Epithelial cell of prostate (primary cell): ENCODE measurements at places on chromosomes 1 and 21.

DNA sequence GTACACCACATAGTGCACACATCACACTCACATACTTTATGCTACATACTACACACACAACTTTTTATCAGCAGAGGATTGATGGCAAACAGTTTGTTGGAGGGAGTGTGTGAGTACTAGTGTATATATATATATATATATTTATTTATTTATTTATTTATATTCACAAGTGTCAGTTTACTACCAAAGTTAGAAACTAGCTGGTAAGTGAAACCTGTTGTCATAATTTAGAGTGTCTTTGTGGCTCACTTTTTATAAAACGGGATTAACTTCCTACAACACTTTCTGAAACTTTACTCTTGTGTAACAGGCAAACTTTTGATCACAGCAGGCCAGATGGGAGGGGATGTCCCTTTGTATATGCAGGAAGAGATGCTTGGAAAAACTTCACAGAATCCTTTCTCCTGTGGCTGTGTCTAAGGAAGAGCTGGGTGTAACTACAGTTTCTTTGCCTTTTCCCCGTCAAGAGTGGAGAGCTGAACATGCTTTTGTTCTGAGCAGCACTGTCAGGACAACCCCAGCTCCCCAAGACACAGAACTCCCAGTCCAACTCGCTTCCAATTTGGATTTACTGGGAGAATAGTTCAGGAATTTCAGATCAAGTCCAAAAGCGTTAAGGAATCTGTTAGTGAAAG lies 1.9 kb upstream of the SAMD13 start:
- no peak for DNase-seq

DNA sequence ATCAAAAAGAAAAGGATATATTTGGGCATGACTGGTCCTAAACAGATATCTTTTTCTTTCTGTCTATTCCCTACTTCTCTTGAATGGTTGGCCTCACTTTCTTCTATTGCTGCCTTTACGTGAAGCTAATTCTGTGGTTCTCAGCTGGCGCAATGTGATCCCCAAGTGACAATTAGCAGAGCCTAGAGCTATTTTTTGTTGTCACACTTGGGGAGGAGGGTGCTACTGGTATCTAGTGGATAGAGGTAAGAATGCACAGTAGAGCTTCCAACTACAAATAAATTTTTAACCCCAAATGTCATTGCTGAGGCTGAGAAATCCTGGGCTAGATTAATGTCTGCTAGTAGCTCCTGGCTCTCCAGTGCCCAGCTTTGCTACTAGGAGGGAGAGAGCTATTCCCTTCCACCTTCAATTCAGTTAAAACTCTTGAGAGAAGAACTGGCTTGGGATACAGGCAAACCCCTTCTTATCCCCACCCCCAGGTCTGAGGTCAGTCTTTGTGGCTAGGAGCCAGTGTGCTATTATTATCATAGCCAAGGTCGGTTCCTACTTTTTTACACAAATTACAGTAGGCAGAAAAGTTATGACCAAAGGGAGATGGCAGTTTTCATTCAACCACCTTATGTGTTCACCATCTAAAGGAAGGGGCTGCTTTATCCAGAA lies 102.1 kb downstream of the SNX7 start:
- DNase-seq, result no peak

DNA sequence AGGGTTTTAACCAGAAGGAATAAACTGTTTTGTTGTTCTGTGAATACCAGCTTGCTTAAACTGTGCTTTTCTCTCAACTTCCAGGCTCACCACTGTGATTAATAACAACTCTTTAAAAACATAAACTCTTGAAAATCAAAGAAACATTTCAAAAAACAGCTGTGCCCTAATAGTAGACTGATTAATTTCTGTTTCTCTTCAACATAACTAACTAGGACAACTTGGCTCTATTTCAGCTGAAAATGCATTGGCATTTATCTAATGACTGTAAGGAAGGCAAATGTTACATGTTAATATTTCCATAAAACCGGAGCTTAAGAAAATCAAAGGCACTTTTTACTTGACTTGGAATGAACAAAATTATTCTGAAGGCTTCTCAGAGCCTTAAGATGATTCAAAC lies 656.1 kb upstream of the NEGR1 start:
- DNase-seq, result no peak

- DNase-seq, result no peak
These were observed 13.7 kb downstream of the HEATR1 start for GRCh38 chr1:236590553-236591150.

- DNase-seq, result no peak
These were observed 113.4 kb downstream of the ERG start for GRCh38 chr21:38384675-38385426.

- DNase-seq, result no peak
These were observed at the start of gene RPE65 for GRCh38 chr1:68449901-68450300. Gene RPE65, minus strand, starts transcription at chr1:68449954. Its CDS starts 49 bp downstream, at chr1:68449905.

- no peak for DNase-seq
These were observed 425.1 kb downstream of the KIF26B start for GRCh38 chr1:245579881-245580280.

DNA sequence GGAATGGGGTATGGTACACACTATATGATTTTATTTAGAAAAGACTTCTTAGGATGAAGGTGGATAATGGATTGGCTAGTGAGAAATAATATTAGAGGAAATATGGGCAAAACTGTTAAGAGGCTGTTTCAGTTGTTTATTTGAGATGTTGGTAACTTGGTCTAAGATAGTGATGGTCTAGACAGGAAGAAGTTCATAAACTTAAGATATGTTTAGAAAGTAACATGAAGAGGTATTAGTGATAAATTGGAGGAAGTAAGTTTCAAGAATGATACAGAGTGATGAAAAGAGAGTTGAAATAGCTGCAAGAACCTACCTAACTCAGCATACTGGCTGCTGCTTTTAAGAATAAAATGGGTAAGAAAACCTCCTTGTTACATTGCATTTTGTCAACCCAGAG lies 9.2 kb upstream of the PTPRC start:
- no peak for DNase-seq

- DNase-seq, result no peak
These were observed 263.7 kb upstream of the SGIP1 start for GRCh38 chr1:66270119-66270812.

DNA sequence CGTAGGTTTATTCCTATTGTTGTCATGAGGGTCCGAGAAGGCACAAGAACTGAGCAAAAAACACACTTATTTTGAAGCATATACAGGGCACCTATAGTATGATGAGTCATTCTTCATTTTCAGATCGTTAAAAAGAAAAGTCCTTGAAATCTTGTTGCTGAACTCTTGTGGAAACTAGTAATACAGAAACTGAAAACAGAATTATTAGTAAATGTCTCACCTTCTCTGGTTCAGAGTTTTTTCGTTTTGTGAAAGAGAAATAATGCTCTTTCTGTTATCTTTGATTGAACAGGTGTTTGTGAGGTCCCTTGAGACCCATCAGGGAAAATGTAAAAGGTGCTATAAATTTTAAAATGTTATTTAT lies 102.0 kb upstream of the COA6 start:
- no peak for DNase-seq

DNA sequence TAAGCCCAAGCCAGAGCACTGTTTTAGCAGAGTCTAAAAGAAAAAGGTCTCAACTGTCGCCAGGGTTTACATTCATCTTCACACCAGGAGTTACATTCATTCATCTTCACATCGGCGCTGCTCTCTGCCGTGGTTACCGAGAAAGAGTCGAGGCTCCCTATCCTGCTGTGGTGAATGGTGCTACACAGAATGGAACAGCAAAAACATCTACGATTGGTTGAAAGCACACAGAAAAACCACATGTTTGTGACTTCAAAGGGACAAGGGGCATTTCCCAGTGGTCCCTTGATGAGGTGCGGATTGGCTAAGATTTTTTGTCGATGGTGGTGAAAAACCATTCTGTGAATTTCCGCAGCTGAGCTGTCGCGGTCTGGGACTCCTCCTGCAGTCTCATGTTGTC lies 231.1 kb downstream of the SIPA1L2 start:
- DNase-seq, result no peak

DNA sequence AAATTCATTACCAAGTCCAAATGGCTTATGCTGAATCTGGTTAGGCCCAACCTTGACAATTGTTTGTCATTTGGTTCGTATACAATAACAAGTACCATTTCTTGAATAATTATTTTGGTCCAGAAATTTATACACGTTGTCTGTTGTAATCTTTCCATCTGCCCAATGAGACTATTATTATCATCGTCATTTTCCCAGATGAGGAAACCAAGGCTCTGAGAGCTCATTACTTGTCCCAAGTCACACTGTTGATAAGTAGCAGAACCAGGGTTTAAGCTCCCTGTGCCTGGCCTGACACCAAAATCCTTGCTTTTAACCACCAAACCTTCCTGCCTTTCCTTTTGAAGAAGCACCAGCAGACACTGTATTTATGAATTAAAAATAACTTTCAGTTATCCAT lies 81.3 kb downstream of the RGS2 start:
- no peak for DNase-seq

GRCh38 chr1:219858980-219859379 lies 69.4 kb downstream of the SLC30A10 start:
- no peak for DNase-seq

DNA sequence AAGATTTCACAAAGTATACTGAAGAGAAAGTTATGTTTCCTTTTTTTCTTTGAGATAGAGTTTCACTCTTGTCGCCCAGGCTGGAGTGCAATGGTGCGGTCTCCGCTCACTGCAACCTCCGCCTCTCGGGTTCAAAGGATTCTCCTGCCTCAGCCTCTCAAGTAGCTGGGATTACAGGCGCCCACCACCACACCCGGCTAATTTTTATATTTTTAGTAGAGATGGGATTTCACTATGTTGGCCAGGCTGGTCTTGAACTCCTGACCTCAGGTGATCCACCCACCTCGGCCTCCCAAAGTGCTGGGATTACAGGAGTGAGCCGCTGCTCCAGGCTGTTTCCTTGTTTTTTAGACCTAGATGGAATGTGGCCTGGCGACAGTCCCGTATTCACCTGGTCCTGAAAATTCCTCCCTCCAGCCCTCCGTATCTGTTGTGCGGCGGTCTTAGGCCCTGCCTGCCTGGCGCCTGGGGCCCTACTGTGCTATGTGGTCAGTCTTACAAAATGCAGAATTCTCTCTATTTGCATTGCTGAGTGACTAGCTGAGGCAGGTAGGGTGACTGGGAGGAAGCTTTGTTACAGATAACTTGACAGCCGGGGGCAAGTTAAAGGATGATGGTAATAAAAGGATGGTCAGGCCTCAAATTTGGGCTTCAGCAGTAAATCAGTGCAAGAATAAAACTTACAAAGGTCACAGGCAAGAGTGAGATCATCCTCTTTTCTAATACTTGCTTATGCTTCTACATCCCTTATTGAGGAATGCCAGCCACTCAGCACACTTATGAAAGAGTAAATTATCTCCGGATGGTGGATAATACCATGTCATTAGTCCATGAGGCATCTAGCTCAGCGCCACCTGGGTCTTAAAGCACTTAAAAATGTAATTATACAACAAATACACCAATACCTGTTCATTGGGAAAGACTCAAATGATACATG lies 30.3 kb downstream of the PARK7 start:
- DNase-seq, result no peak

GRCh38 chr1:22317920-22318243 lies 133.8 kb upstream of the ZBTB40 start:
- no peak for DNase-seq

DNA sequence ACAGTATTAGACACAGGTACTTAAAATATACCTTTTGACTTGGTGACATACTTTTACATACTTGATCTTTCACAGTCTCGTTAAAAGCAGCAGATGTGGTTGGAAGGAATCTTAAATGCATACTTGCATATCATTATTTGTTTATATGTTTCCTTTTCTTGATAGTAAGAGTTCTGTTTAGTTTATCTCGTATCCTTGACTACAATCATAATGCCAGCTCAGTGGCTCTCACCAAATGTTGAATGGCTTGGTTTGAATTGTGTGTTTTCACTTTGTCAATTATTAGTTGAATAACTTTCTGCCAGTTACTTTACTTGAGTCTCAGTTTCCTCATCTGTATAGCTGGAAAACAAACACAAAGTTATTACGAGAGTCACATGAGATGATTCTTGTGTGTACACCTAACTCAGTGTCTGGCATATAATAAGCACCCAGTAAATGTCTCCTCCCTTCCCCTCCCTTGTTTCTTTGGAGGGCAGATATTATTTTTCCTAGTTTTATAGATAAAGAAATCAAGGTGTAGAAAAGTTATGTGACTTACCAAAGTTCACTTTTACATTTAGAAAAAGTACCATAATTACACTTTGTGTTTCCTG lies 131.6 kb upstream of the IVNS1ABP start:
- no peak for DNase-seq

DNA sequence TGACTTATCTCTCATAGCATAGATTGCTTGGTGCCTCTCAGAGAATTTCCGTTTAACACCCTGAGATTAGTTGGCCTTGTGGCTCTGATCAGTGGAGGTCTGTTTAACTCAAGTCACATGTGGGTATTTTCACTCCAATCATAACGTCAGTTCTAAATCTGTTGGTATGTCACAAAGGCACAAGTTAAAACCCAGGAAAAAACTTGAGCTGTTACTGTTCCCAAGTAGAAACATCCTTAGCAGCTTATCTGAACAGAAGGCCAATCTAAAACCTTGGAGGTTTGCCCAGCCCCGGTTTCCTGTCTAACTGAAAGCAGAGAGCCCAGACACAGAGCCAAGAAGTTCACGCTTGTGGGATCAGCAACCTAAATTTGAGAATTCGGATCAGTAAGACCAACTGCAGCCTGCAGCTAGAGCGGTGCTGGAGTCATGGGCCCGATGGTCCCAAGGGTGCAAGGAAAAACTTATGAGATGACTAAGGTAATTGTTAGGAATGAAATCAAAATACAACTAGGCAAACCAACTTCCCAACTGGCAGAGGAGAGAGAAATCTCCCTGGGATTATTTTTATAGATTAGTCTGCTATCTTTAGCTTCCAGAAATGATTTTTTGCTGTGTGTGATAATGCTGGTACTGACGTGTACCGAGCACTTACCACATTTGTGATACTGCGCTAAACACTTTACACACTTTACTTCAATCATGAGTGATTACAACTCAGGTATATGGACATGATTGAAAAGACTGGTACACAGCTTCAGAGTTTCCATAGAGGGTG lies 90.2 kb upstream of the C1orf21 start:
- DNase-seq, result no peak

DNA sequence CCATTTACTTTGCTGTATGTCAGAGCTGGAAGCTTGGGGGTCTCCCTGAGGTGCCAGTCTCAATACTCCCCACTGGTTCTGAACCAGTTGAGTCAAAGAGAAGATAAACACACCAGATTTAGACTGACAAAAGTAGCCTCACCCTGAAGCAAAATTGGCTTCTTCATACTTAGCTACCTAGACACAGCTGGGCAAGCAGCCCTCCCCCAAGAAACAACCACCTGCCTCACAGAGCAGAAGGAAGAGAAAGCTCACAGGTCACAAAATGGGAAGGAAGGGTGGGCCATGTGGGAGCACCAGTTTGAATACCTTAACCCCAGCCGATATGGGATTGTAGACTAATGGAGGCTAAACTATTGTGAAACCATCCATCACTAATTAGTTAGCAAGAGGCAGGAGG lies 24.6 kb upstream of the MYSM1 start:
- no peak for DNase-seq
